Astrocyte of the hippocampus (primary cell): ENCODE measurements at places on chromosomes 11 and 22.

- peak; percentile 76 for DNase-seq
Measured at GRCh38 chr11:75815345-75816168, 547 bp downstream of the UVRAG start.

DNA sequence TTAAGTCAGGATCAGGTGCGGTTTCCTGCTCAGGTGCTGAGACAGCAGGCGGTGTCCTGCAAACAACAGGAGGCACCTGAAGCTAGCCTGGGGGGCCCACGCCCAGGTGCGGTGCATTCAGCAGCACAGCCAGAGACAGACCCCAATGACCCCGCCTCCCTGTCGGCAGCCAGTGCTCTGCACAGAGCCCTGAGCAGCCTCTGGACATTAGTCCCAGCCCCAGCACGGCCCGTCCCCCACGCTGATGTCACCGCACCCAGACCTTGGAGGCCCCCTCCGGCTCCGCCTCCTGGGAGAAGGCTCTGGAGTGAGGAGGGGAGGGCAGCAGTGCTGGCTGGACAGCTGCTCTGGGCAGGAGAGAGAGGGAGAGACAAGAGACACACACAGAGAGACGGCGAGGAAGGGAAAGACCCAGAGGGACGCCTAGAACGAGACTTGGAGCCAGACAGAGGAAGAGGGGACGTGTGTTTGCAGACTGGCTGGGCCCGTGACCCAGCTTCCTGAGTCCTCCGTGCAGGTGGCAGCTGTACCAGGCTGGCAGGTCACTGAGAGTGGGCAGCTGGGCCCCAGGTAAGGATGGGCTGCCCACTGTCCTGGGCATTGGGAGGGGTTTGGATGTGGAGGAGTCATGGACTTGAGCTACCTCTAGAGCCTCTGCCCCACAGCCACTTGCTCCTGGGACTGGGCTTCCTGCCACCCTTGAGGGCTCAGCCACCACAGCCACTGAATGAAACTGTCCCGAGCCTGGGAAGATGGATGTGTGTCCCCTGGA is at the start of gene MYO7A:
MYO7A (plus strand) TSS at position 327 of the 772 bp plus-strand sequence. CDS start 2,389 bp downstream, outside the sequence.
- peak; percentile 74 for DNase-seq

GRCh38 chr11:102268985-102269470 is 48.3 kb upstream of the BIRC3 start:
- no peak for DNase-seq

DNA sequence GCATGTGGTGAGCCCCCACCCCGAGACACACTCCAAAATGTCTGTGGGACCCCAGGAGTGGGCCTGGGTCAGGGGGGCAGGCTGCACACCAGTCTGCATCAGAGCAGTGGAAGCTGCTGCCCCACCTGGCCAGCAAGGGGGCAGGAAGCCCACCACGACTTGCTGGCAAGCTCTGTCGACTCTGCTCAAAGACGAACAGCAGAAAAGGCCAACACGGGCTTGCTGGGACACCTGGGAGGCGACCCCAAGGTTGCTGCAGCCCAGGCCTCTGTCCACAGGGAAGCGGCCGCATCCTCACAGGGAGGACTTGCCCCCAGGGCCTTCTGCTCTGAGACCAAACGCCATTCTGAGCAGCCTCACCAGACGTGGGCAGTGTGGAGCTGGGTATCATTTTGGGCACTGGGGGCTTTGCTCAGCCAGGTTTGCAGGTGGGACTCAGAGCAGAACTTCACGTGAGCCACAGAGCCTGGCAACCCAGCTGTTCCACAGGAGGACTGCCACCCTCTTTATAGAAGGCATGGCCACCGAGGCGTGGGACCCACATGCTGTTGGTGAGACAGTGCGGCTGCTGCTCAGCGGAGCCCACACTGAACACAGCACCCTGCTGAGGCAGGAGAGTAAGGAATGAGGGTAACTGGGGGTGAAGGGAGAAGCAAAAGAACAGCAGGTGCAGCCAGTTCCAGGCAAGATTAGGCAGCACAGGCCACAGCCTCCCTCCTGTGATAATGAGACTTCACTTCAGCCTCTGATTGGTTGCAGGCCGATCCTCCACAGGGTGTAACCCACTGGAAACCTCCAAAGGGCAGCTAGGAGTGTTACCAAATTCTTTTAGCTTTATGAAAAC is 11.0 kb downstream of the IL17REL start:
- DNase-seq: no peak

- DNase-seq: no peak
Measured at GRCh38 chr11:64711138-64711955, 11.7 kb downstream of the NRXN2 start.
